ENCODE measurements at places on chromosomes 6 and 20.

- no peak for DNase-seq
These were observed 633 bp downstream of the RPRD1B start for GRCh38 chr20:38034108-38034649.

DNA sequence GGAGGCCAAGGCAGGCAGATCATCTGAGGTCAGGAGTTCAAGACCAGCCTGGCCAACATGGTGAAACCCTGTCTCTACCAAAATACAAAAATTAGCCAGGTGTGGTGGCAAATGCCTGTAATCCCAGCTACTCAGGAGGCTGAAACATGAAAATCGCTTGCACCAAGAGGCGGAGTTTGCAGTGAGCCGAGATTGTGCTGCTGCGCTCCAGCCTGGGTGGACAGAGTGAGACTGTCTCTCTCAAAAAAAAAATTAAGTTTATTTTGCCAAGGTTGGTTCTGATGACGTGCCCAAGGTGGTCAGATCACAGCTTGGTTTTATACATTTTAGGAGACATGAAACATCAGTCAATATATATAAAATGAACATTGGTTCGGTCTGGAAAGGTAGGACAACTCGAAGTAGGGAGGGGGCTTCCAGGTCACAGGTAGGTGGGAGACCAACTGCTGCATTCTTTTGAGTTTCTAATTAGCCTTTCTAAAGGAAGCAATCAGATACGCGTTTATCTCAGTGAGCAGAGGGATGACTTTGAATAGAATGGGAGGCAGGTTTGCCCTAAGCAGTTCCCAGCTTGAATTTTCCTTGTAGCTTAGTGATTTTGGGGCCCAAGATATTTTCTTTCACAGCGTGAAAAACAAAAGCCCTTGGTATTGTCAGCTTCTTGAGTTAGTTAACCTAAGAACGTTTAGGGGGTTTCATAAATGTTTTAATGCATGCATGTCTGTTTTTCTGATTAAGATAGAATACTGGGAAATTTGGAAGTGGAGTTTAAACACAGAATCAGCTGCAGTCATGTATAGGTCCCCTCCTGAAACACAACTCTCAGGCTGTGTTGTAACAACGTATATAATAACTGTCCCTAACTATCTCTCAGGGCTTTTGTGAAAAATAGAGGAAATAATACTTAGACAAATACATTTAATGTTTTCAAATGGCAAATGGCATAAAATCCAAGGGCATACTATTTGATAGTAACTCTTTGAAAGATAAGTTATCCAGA lies 16.7 kb downstream of the ACOT13 start:
- no peak for DNase-seq

DNA sequence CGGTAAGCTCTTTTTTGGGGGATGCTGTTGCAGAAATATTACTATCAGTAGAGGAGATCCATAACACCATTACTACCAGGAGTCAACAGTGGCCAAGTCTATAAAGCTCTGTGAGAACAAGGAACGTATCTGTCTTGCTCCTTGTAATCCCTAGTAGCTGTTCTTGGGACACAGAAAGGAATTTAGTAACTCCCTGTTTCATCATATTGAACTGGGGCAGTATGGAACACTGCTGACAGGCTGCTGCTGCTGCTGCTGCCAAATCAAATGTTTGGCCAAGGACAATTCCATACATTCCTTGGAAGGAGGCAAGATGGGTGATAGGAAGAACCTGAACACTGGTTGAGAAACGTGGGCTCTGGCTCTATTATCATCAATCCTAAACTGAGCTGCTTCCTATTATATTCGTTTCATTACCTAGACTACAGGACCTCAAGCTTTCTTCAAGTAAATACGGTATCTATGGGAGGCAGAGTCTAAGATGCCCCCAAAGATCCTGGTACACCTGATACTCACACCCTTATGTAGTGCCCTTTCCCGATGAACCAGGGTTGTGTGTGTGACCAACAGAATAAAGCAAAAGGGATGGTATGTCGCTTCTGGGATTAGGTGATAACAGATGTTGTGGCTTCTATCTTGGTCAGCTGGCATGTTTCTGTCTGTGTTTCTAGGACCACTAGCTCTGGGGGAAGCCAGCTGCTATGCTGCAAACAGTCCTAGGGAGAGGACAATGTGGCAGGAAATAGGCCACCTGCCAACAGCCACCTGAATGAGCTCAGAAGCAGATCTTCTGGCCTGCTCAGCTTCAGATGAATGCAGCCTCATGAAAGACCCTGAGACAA lies 39.5 kb downstream of the ELOVL5 start:
- no peak for DNase-seq

GRCh38 chr20:35791821-35792220 lies 20.0 kb downstream of the PHF20 start:
- DNase-seq, result no peak

- no peak for DNase-seq
These were observed 226.5 kb upstream of the CST7 start for GRCh38 chr20:24722586-24722985.

- no peak for DNase-seq
These were observed 191.2 kb downstream of the BCAS1 start for GRCh38 chr20:53879048-53879684.

DNA sequence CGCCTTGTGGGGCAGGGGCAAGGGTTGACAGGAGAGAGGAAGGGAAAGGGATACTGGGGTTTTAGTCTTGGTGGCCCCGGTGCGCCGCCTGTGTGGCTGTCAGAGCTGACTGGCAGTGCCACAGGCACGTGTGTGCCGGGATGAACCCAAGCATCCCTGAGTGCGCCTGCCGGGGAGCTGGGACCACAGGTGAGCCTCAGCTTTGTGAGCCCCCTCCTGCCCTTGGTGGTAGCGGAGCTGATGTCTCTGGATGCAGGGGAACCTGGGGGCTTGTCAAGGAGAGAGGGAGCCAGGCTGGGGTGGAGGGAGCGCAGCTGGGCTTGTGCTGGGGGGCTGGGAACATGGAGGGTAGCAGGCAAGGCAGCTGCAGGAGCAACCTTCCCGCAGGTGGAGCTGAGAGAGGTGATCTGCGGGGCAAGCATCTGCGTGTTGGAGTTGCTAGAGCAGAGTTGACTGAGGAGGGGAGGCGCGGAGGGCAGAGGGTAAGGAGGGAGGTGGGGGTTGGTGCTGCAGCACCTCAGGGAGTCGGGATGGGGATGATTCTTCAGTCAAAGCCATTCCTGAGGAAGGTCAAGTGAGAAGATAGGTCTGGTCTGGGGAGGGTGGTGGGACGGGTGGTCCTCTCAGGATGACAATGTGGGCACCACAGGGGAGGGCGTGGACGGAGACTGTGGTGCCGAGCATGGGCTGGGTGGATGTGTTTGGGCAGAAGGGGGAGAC lies 28.1 kb downstream of the PYGB start:
- DNase-seq, result no peak

GRCh38 chr6:48447251-48447650 lies 336.3 kb upstream of the PTCHD4 start:
- no peak for DNase-seq

- no peak for DNase-seq
These were observed 18.0 kb downstream of the KLHL31 start for GRCh38 chr6:53647462-53648094.

- DNase-seq, result peak; percentile 75
These were observed at the start of gene MDFI for GRCh38 chr6:41638002-41638934. MDFI (plus strand) TSS chr6:41638468; CDS start chr6:41638750, 282 bp downstream.

GRCh38 chr6:90065173-90065572 lies 170.9 kb downstream of the GJA10 start:
- DNase-seq, result no peak

- no peak for DNase-seq
These were observed 724.5 kb downstream of the GRIK2 start for GRCh38 chr6:102118034-102118433.

DNA sequence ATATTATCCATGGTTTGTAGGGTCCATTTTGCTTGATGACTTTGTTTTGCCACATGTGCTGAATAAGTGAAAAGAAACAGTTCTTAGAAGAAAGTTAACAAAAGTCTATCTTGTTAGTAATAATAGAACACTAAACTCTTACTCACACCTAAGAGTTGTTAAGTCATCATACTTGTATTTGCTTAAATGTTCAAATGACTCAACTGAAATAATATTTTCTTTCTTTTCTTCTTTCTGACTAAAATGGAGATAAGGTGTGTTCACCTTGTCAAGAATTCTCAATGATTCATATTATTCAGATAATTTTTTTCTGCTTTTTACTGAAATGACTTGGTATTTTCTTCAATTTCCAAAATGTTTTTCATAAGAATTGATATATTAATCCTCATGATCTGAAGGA lies 327.2 kb downstream of the HTR1B start:
- DNase-seq, result no peak

DNA sequence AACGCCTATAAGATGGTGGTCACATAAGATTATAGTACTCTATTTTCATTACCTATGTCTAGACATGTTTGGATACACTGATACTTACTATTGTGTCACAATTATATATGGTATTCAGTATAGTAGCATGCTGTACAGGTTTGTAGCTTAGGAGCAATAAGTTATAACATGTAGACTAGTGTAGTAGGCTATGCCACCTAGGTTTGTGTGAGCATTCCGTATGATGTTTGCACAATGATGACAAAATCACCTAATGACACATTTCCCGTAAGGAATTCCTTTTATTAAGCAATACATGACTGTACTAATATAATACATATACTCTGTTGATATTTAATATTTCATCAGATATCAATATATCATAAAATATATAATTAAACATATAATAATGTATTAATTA lies 540.7 kb downstream of the BMP2 start:
- DNase-seq, result no peak

- no peak for DNase-seq
These were observed 2.0 kb upstream of the CAPN11 start for GRCh38 chr6:44156494-44157151.

DNA sequence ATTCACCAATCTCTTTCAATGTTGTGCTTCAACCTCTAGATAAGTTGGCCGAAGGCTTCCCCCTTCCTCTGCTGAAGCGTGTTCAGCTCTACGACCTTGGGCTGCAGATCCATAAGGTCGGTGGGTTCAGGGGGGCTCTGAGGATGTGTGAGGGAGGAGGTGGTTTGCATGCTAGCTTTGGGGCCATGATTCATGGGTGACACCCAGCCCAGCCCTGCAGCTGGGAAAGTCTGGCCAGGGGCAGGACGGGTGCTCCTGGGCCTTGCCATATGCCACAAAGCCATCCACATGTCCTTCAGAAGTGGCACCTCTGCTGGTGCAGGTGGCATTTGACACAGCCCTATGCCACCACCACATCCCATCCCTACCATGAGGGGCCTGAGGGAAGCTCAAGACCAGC lies 27.6 kb downstream of the LBP start:
- no peak for DNase-seq

DNA sequence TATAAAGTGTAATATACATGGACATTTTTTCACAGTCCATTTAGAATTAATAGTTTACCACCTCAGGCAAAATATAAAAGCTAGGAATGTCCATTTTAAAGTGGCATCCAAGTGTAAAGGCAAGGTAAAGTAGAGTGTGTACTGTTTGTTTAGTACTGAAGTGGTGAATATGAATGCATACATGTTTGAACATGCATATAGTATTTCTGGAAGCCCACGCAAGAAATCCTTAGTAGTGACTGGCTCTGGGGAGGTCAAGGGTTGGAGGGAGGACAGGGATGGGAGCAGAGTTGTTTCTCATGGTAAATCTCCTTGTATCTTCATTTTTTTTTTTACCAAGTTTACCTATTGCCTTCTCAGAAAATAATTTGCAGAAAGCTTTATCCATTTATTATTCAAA lies 129.2 kb downstream of the UNC5CL start:
- DNase-seq, result no peak

DNA sequence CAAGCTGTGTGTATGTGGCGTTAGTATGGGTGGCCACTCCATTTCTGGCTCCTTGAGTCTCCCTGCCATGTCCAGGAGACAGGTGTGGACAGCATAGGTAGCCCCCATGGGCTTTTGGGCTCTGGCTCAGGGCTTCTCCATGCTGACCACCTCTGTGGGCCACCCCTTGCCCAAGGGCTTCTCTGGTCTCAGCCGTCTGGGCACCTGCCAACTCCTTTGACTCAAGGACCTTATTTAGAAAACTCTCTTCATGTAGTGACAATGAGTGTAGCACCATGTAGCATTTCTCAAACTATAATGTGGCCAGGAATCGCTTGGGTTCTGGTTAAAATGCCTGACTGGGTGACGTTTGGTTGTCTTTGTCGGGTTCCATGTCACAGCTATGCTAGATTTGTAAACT lies 5.1 kb upstream of the GTSF1L start:
- DNase-seq, result no peak

DNA sequence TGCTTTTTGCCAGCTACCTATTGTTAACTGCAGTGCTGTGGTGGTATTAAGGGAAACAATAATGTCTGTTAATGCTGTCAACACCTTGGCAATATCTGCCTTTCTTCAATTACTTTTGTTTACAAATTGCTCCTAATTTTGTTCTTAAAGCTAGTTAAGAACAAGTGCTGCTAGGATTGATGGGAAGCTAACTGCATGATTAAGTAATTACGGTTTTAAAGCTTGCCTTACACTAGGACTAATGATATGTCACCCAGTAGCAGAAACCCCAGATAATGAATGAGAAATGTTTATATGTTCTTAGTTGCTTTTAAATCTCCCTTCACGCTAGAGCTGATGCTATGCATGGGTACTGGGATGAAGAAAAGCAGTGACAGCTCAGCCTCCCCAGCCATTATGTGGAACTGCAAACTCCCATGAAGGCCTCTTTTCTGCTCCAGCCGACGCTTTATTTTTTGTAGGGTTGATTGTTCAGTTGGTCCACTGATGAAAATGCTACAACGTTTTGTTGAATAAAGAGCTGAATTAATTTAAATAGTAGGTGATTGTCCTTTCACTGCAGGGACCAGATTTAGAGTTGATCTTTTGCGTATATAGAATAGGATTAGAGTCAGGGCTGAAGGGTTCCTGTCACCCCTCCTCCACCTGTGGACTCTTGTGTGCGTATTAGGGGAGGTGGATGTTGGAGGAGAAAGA lies 610.5 kb downstream of the TFAP2B start:
- peak; percentile 12 for DNase-seq

DNA sequence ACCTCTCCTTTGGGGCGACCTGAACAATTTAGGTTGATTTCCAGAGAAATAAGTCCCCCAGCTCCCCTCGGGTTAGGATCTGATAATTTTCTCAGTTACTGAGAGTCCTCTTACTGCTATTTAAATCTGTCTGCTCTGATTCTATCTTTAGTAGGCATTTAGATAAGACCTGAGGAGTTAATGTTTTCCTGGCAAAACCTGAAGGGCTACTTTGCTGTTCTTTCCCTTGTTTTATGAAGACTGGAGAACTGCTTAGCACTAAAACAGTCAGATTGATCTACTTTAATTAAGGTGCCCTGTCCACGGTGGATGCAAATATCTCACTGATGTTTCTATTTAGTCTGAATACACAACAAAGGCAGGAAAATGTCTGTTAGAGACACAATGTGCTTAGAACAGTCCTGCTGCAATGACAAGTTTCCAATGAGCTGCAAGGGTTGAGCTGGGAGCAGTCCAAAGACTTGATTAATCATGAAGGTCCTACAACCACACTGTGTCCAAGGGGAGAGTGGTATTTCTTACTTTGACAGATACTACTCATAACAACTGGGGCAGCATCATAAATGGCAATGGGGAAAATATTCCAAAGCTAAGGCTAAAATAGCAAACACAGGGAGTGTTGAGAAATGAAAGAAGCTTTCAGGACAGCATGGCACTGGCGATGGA lies 15.7 kb downstream of the ADTRP start:
- DNase-seq, result no peak

- no peak for DNase-seq
These were observed 83.1 kb downstream of the FKBP5 start for GRCh38 chr6:35605600-35605999.

GRCh38 chr6:158468666-158469065 lies 91.2 kb upstream of the TMEM181 start:
- no peak for DNase-seq

GRCh38 chr6:37129566-37129965 lies 40.4 kb upstream of the PIM1 start:
- DNase-seq, result no peak
